ENCODE measurements at places on chromosomes 16 and 17.

GRCh38 chr17:67315865-67316264 is 50.5 kb downstream of the PSMD12 start:
- no peak for DNase-seq

DNA sequence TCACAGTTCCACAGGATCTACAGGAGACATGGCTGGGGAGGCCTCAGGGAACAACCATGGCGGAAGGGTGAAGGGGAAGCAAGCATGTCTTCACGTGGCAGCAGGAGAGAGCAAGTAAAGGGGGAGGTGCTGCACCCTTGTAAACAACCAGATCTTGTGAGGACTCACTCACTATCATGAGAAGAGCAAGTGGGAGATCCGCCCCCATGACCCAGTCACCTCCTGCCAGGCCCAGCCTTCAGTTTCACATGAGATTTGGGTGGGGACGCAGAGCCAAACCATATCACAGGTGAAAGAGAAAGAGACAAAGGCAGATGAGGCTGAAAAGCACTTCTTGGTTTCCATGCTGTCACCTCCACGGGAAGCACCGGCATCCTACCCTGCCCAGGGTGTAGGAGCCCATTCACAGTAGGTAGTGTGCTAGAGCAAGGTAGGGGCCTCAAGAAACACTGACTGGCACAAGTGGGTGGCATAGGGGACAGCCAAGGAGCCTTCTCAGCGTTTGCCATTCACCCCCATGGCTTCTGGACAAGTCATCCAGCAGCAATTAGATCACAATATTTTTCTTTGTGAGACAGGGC is 6.6 kb downstream of the NARF start:
- DNase-seq: no peak

GRCh38 chr17:20228860-20229259 is 219.7 kb downstream of the SPECC1 start:
- DNase-seq: no peak

DNA sequence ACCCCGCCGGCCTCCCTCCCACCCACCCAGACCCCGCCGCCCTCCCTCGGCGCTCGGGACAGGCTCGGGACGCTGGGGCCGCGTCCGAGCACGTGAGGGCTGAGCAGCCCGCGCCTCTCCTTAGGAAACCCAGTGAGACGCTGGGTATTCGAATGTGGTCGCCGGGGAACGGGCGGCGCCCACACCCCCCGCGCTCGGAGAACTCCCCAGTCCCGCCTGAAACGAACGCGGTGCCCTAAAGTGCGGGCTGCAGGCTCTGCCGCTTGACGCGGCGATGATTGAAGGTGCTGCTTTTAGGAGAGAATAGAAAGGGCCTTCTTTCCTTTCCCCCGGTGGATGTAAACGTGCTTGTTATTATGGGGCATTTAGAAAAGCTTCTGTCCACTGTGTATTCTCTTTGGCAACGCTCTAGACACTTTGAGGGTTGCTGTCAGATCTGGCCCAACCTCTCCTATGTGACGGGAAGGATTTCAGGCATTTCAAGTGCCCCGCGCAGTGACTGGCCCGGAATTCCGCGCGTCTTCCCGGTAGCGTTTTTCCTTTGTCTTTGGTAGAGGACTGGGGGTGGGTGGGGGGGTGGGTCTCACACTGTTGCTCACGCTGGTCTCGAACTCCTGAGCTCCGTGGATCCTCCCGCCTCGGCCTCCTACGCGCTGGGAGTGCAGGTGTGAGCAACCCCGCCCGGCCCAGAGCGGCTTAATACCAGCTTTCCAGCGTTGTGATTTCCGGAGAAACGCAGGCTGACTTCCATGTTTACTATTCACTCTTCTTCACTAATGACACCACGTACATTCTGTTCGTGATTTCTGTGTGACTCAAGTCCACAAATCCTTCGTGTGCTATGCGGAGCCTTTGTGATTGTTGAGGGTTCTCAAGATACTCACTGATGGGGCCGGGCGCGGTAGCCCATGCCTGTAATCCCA is 21.8 kb upstream of the FOXK2 start:
- DNase-seq: no peak

GRCh38 chr16:6057821-6058220 is 960.2 kb upstream of the EEF2KMT start:
- DNase-seq: no peak

GRCh38 chr16:11913425-11914079 is 2.2 kb downstream of the GSPT1 start:
- DNase-seq: no peak

- no peak for DNase-seq
Observed at GRCh38 chr16:85453194-85453678, 159.9 kb upstream of the GSE1 start.

- no peak for DNase-seq
Observed at GRCh38 chr16:340370-341091, 12.0 kb downstream of the AXIN1 start.

- no peak for DNase-seq
Observed at GRCh38 chr17:12118617-12119016, 97.9 kb downstream of the MAP2K4 start.

- no peak for DNase-seq
Observed at GRCh38 chr17:57674894-57675293, 70.2 kb downstream of the CCDC182 start.

- DNase-seq: no peak
Observed at GRCh38 chr16:11636172-11636721, 32.0 kb upstream of the SNN start.

GRCh38 chr17:11880714-11881113 is 116.6 kb downstream of the ZNF18 start:
- DNase-seq: no peak

DNA sequence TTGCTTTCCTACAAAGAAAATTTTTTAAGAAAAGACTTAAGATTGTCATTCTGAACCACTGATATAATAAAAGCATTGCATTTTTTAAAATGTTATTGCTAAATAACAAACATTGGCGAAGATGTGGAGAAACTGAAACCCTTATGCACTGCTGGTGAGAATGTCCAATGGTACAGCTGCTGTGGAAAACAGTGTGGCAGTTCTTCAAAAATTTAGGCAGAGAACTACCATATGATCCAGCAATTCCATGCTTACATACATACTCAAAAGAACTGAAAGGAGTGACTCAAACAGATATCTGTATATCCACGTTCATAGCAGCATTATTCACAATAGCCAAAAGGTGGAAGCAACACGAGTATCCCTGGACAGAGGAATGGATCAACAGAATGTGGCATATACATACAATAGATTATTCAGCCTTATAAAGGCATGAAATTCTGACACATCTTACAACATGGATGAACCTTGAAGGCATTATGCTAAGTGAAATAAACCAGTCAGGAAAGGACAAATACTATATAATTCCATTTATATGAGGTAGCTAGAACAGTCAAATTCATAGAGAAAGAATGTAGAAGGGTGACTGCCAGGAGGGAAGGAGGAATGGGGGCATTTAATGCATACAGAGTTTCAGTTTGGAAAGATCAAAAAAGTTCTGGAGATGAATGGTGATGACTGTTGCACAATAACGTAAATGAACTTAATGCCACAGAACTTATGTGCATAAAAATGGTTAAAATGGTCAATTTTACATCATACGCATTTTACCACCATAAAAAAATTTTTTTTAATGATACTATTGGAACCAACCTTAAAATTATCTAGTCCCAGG is 92.1 kb downstream of the CACNG1 start:
- DNase-seq: no peak
